ENCODE measurements at places on chromosomes 1 and 21.
A peak's percentile ranks its signal among the peaks of the same experiment; 100 is the strongest.

GRCh38 chr1:22488319-22488718 lies 36.7 kb downstream of the ZBTB40 start:
- no peak for DNase-seq

GRCh38 chr1:212967801-212968200 lies 17.5 kb downstream of the VASH2 start:
- DNase-seq: no peak

DNA sequence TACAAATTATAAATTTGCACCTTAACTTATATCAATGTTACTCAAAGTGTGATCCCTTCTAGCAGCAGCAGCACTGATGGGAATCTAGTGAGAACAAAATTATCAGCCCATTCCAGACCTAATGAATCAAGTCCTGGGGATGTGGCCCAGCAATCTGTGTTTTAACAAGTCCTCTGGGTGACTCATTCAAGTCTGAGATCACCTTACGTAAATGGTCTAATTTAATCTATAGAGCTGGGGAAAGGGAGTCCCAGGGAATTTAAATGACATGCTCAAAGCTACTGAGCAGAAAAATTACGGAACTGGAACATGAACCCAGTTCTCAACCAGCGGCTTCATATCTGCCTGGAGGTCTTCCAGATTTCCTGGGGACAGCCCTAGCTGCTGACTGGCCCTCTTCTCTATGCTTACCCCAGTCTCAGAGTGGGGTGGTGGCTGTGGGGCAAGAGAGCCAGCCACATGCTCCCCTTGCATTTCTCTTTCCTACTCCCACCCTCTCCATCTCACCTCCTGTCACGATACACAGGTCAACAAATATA lies 220.0 kb downstream of the TM2D1 start:
- DNase-seq: no peak

GRCh38 chr1:204733289-204733688 lies 47.8 kb upstream of the LRRN2 start:
- DNase-seq: no peak

GRCh38 chr1:76938304-76938703 lies 71.0 kb downstream of the ST6GALNAC5 start:
- no peak for DNase-seq

GRCh38 chr1:163069142-163069541 lies at the start of gene RGS4:
RGS4 (plus strand) TSS chr1:163069361; CDS start chr1:163069485, 124 bp downstream.
- peak; percentile 87 for DNase-seq

GRCh38 chr1:112743174-112744008 lies 28.3 kb upstream of the PPM1J start:
- DNase-seq: no peak

- DNase-seq: no peak
Measured at GRCh38 chr1:59703918-59704378, 110.8 kb upstream of the HOOK1 start.

GRCh38 chr1:177442584-177442983 lies 271.8 kb downstream of the BRINP2 start:
- no peak for DNase-seq

GRCh38 chr1:54861070-54861761 lies 25.8 kb downstream of the DHCR24 start:
- DNase-seq: no peak

DNA sequence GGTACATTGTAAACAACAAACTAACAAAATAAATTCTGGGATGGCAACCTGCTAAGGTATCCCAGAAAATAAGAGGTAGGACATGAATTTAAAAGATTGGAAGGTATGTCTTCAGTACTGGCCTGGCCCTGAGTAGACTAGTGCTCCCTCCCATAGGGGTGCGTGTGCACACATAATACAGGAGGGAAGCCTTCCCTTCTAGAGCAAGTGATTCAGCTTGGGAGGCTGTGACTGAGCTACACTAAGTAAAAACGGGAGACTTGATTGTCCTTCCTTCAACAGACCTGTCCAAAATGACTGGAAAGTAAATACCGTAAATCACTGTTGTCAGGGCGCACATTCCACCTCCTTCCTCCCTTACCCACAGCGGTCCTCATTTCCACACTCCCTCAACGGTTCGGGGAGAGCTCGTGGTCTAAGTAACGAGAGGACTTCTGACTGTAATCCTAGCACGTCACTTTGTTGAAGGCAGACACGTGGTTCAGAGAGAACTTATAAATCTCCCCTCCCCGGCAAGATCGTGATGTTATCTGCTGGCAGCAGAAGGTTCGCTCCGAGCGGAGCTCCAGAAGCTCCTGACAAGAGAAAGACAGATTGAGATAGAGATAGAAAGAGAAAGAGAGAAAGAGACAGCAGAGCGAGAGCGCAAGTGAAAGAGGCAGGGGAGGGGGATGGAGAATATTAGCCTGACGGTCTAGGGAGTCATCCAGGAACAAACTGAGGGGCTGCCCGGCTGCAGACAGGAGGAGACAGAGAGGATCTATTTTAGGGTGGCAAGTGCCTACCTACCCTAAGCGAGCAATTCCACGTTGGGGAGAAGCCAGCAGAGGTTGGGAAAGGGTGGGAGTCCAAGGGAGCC lies at the start of gene TGFB2:
Gene TGFB2, plus strand, starts transcription at position 523 of the 859 bp plus-strand sequence. CDS start 1,366 bp downstream, outside the sequence.
- peak; percentile 73 for DNase-seq

GRCh38 chr1:173409613-173410012 lies 67.5 kb upstream of the PRDX6 start:
- peak; percentile 47 for DNase-seq

DNA sequence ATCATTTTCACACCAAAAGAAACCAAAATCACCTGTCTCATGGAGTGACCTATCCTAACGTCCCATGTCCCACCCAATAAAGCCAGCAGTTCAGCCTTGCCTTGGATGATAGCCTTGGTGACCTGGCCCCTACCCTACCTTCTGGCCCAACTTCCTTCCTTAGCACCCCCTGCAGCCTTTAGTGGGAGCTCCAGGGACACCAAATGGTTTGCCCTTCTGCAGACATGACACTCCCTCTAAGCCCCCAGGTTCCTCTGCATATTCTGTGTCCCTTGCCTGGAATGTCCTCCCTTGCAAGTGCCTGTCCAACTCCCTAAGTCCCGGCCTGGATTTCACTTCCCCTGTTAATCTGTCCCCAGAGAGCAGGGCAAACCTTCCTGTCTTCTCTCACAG lies 2.2 kb downstream of the SLFNL1 start:
- no peak for DNase-seq

GRCh38 chr1:76891931-76892622 lies 24.8 kb downstream of the ST6GALNAC5 start:
- DNase-seq: no peak

DNA sequence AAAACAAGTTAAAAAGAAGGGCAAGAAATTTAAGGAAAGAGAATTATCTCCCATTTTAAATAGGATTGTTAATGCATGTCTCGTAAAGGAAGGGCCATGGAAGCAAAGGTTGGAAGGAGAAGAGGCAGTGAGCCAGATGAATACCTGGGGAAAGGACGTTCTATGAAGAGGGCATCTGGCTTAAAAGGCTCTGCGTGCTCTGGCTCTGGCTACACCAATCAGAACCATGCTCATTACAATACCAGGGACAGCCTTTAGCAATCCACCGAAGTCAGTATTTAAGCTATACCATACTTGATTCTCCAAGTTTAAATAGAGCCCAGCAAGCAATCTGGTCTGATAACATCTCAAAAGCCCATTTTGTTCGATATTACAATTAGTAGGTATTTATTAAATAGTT lies 58.5 kb upstream of the C1orf87 start:
- no peak for DNase-seq

GRCh38 chr1:223363057-223363855 lies 720 bp downstream of the SUSD4 start:
- no peak for DNase-seq

Data from AG09319 (cell line).